Hindlimb muscle (tissue), 1 donor: ENCODE measurements at places on chromosomes 11 and 22. TPM values are rescaled to one million over a fixed set of nuclear protein-coding genes. Genes with fewer than 3 reads are reported as not detected.
A peak's percentile ranks its signal among the peaks of the same experiment; 100 is the strongest.

- no peak for DNase-seq
Observed at GRCh38 chr11:9379041-9379440, 5.4 kb upstream of the IPO7 start.

- DNase-seq = peak; percentile 38
Observed at GRCh38 chr22:46739094-46739870, 1.2 kb upstream of the CERK start.

GRCh38 chr22:24976442-24977218 is 24.1 kb downstream of the KIAA1671 start:
- DNase-seq = no peak

GRCh38 chr11:5004424-5005274 is 10.0 kb downstream of the OR51L1 start:
- DNase-seq = peak; percentile 49

DNA sequence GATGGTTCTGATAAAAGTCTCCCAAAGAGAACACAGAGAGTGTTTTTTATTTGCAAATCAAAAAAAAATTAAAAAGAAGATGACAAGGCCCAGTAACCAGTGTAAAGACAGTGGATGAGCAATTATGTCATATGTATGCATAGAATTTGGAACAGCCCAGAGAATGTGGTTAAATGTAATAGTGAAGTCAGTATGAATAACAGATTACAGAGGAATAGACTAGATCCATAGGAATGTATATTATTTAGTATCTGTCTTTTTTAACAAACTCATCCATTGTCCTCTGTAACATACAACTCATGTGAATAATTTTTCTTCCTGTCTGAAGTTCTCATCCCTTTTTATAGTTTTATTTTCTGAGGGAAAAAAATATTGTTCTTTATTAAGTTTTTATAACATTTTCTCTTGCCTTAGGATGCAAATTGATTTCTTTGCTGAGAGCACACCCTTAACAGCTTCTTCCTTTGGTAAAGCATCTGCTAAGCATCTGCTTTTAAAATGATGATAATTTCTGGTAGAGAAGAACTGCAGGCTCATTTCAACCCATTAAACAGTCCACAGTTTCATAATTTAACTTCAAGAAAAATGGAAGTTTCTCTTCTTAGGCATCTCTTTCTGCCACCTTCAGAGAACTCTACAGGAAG is 266.5 kb upstream of the MTNR1B start:
- DNase-seq = no peak

DNA sequence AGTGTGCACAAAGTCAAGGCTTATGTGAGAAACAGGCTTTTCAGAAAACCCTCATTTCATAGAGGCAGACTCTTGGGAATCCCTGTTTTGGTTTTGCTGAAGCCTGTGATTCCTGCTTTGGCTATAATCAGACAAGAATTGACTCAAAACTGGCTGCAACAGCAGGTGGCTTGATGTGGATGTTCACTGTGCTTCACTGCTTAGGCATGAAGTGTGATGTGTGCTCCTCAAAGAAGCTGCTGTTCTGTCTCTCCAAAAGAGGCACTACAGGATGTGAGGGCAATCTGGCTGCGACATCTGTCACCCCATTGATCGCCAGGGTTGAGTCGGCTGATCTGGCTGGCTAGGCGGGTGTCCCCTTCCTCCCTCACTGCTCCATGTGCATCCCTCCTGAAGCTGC is 103.5 kb downstream of the C11orf58 start:
- no peak for DNase-seq

NADSYN1 gene
- polyA plus RNA-seq = 26.4 TPM

SCUBE2 gene
- polyA plus RNA-seq = 25.0 TPM

GRCh38 chr11:14812757-14813156 is 79.3 kb downstream of the CYP2R1 start:
- DNase-seq = no peak

OR4D5 gene
- not detected for polyA plus RNA-seq

DNA sequence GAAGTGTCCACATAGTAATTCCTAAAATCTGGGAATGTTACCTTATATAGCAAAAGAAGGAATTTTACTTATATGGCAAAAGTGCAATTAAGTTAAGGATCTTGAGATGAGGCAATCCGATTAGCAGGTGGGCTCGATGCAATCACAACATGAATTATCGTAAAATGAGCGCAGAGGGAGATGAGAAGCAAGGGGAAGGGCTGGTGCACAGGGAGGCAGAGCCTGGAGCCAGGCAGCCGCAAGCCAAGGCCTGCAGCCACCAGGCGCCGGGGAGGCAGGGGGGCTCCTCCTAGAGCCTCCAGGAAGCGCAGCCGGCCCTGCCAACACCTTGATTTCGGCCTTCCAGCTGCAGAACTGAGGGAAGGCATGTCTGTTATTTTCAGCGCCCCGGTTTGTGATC is 85.7 kb downstream of the CELSR1 start:
- no peak for DNase-seq

- DNase-seq = no peak
Observed at GRCh38 chr22:45769569-45770210, 98.1 kb downstream of the ATXN10 start.

- peak; percentile 75 for DNase-seq
Observed at GRCh38 chr11:122628810-122629555, 26.5 kb upstream of the UBASH3B start.

CHRDL2 gene
- 2.1 TPM for polyA plus RNA-seq

- peak; percentile 56 for DNase-seq
Observed at GRCh38 chr11:63944987-63945386, 6.2 kb downstream of the NAA40 start.

DNA sequence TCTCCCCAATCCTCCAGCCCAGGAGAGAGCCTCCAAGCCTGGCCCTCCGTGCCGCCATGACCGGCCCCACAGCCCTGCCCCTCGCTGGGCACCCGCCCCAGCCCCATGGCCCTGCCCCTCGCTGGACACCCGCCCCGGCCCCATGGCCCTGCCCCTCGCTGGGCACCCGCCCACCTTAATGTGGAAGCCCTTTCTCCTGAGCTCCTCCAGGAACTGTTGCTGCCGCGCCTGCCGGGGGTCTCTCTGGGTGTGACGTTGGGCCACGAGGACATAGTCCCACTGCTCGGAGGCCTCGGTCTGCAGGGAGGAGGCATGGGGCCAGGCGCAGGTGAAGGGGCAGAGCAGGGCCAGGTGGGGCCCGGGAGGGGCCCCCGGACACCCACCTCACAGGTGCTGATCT is 8.2 kb downstream of the ANO9 start:
- no peak for DNase-seq

MS4A15 gene
- polyA plus RNA-seq = not detected

UCP2 gene
- 201 TPM for polyA plus RNA-seq

GRCh38 chr11:79244241-79244772 is 196.5 kb downstream of the TENM4 start:
- DNase-seq = peak; percentile 39

DNA sequence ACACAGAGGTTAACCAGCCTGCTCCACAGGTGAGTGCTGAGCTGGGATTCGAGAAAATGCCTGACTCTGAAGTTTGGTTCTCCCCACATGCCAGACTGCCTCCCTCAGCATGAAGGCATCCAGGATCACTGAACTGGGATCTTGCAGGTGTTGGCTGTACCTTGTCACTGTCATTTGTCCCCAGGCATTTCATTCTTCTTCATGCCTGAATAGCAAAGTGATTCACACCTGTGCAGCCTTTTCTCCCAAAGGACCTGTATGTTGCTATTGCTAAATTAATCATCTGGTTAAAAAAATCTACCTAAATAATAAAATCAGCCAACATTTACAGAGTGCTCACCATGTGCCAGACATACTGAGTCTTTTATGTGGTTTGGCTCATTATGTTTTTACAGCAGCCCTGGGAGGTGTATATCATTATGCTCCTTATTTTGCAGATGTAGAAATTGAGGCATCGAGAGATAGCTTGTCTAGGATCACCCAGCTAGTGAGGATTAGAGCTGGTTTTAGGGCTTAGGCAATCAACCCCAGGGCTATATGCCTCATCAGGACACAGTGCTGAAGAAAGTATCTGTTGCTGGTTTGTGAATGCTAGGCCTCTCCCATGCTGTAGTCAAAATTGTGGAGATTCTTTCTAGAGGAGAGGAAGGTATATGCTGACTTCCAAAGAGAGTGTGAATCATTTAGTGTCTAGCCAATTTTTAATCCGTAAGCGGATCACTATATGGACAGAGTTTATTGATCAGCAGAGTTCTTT is 204.4 kb downstream of the HIPK3 start:
- DNase-seq = no peak

- no peak for DNase-seq
Observed at GRCh38 chr11:59669611-59670009, 773 bp upstream of the PATL1 start.
